NCI-H526 treated with DMSO at 0.1 percent for 48 hours (cell line): ENCODE measurements at places on chromosomes 5 and 9.

DNA sequence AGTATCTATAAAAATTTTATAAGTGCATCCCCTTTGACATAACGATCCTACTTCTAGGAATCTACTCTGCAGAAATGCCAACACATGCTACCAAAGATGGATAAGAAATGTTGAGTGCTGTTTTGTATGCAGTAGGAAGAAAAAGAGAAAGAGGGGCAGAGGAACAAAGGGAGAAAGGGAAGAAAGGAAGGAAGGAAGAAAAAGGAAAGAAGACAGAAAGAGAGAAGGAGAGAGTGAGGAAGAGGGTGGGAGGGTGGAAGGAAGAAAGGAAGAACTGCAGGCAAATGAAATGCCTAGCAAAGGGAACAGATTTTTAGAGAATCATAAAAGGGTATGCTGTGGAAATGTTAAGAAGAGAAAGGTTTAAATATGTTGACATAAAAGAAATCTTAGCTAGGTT lies 48.5 kb upstream of the ALDOB start:
- no peak for DNase-seq

DNA sequence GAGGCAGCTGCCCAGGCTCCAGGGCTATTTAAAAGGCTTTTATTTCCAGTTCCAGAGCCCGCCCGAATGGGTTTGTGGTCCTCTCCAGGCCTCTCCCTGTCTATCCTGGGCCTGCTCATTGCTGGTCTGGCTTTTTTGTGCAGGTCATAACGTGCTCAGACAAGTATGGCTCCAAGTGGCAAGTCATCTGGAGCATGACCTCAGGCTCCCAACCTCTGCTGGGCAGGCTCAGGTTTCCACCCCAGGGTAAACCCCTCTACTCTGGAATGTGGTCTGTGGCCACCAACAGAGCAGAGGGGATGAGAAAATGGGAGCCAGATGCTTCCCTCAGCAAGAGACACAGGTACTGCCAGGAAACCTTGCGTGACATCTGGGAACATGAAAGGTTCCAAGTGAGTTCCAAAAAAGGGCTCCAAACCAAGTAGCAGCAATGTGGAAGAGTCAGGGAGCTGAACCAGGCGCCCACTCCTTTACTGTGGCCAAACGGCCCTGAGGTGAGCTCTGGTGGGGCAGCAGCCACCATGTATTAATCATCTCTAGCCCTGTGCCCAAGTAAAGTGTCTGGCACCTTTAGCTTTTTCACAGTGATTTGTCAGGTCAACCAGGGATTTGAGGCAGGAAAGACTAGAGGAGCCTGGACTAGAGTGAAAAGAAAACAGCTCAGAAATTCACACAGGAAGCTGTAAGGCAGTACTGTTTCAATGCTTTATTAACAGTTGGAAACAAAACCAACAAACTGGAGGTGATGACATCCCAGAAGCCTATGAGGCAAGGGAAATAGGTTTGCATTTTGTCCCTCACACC lies 25.7 kb downstream of the PCDHGC5 start:
- DNase-seq, result no peak

GRCh38 chr9:1031951-1032601 lies 18.1 kb upstream of the DMRT2 start:
- peak; percentile 23 for DNase-seq

DNA sequence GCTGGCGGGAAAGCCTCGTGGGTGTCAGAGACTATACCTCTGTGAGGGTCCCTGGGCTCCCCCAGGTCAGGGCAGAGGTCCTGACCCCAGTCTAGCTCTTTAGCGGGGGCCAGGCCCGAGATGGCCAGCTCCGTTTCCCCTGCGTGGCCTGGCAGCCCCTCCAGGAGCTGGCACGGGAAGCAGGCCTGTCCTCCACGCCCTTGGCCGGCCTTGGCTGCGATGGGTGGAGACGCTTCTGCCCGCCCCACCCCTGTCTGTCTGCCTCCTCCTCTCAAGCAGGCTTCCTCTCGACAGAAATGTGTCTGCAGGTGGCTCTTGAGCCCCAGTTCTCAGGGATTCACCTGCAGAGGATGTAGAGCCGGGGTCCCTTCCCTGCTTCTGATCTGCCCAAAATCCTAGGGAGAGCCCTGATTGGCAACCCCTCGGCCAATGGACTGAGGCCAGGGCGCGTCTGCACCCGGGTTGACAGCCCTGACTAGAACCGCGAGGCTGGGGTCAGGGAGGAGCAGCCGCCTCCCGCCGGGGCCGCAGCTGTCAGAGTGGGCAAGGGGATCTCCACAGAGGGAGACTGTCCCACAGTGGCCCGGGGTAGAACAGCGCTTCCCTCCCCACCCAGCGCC lies 2.6 kb upstream of the GRIN1 start:
- DNase-seq, result no peak

DNA sequence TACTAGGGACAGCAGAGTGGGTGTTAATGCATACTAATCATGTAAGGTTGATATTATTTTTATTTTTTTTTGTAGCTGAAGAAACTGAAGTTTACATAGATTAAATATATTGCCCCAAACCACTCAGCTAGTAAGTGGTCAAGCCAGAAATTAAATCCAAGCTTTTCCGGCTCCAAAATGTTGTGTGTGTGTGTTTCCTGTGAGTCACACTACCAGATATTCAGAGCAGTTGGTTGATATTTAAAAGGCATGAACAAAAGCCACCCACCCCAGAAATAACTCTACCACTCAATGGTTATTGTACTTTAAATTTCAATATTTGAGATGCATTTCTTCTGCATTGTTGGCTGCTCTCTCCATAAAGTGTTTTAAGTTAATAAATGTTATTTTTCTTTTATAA lies 29.5 kb downstream of the KCNN2 start:
- DNase-seq, result no peak

- DNase-seq, result no peak
Measured at GRCh38 chr9:94643176-94643575, 3.9 kb upstream of the FBP1 start.
